NCI-H2081 (cell line): ENCODE measurements at places on chromosomes 3 and 15.

- no peak for DNase-seq
Observed at GRCh38 chr3:177460047-177460446, 262.8 kb upstream of the TBL1XR1 start.

GRCh38 chr3:68090571-68090970 lies 436.2 kb upstream of the SUCLG2 start:
- no peak for DNase-seq

DNA sequence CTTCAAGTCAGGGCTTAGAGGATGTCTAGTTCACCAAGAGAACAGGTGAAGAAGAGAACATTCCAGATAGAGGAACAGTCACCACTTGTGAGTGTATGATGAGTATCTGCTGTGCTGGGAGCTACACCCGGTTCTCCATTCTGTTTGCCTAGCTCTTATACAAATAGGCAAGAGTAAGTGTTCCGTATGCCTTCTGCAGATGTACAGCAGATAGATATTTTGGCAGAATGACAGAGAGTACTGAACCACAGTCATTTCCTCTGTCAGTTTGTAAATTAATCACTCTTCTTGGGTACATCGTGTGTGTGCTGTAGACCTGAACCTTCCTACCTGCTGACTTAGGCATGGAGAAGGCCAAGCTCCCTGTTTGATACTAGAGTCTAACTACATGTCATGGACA lies 108.3 kb upstream of the CTDSPL start:
- DNase-seq, result peak; percentile 21

- no peak for DNase-seq
Observed at GRCh38 chr15:34804776-34805175, 9.4 kb upstream of the ACTC1 start.

- DNase-seq, result no peak
Observed at GRCh38 chr3:161042023-161042501, 63.1 kb downstream of the B3GALNT1 start.
